ENCODE measurements at places on chromosomes 3 and 15.

DNA sequence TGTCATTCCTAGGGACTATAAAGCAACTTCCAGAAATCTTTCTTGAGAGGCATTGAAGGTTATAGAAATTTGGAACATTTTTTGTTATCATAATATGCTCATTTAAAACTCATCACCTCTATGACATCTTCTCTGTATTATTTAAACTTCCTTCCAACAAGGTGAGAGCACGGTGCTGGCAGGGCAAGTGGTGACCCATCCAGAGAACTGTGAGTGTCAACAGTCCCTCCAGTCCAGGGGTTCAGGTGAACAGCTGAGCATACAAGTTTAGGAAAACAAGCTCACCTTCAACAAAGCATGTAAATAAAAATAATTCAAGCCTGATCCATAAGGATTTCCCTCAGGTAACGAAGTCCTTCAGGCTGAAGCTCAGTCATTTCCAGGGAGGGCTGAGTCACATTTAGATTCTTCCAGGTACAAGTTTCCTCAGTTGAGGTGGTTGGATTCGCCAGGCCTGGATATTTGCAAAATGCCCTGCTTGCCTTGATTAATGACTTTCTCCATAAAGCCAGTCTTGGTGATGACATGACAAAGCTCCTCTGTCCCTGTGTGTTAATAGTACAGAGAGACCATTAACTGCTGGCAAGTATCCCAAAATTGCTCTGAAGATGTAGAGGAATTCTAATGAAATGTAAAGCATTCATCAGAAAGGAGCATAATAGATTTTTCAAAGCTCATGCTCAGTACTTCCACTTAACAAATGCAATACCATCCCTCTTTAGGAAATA is 263.6 kb upstream of the GADL1 start:
- no peak for DNase-seq

GRCh38 chr15:98779463-98780071 is 131.2 kb downstream of the IGF1R start:
- peak; percentile 82 for DNase-seq

- no peak for DNase-seq
Observed at GRCh38 chr3:133833267-133833666, 27.7 kb downstream of the SRPRB start.

GRCh38 chr3:29591579-29591978 is 310.7 kb downstream of the RBMS3 start:
- DNase-seq, result no peak

GRCh38 chr15:91874992-91875660 is 21.6 kb downstream of the SLCO3A1 start:
- DNase-seq, result no peak

DNA sequence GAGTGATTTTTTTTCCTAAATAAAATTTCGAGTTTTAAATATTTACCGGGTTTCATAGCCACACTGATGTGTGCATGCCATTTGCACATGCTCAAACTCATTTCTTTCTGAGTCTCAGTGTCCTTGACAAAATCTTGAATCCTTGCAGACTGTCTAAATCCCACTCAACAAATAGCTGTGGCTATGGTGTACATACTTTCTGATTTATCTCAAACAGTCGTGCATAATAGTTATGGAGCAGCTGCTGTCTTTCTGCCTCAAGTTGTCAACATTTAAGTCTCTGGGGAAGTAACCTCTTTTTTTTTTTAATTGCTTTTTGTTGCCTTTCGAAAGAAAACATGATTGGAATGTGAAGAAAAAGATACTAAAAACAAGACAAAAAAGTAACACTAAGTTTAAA is 52.8 kb upstream of the UTS2B start:
- DNase-seq, result no peak

- DNase-seq, result peak; percentile 45
Observed at GRCh38 chr3:197811343-197811742, 20.3 kb downstream of the LRCH3 start.

DNA sequence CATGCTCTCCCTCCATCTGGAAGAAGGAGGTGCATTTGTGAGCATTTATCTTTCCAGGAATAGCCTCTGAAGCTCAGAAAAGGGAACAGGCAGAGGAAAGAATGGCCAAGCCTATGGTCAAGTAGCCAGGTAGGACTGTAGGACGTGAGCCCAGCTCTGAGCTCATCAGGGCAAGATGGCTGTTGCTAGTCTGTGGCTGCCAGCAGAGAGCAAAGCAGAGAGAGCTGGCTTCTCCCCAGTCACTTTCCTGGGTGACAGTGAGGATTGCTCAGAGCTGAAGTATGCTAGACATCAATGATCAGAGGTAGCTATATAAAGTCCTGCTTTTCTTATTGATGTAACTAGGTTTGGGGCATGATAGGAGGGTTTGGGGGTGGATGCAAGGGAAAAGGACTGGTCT is 146.1 kb upstream of the SLC24A5 start:
- DNase-seq, result no peak

DNA sequence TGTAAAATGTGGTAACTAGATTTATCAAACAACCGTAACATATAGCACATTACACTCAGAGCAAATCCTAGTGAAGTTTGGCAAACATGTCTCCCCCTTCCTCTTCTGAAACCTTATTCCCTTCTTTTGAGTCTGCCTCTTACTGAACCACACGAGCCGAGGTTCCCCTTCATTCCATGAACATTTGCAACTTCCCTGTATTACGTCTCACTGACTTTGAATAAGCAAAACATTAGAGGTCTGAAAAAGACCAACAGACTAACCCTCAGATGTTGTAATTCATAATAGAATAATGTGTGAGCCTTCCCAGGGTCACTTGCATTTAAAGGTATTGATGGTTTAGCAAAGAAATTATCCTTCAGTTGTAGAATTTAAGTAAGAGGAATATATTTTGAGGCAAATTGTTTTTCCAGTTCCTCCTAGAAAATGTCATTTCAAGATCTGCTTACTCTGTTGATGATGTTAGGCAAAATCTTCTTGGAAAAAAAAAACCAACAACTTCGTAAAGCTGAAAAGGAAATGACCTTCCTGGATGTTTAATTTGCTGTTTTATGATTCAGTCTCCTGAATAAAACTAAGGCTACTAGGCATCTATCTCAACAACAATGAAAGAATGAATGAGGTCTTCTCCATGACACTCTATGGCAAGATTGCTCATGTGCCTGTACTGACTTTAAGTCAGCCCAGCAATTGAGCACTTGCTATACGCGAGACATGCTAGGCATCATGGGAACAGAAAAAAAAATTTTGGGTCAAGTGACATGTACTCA is 296.9 kb upstream of the NECTIN3 start:
- no peak for DNase-seq

DNA sequence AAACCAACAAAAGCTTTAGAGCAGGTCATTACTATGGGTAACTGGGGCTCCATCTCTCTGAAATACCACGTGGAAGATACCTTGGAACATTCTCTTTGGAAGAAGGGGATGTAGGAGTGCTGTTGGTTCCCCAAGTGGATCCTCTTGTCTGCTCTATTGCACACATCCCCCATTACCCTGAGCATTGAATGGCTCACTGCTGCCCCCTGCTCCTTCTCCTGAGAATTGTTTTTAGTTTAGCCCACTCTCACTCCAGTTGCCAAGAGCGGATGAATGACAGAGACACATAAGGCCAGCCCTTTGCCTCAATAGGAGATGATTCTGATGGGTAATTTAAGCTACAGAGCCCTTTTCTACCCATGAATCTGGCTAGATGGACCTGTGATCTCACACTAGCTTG is 135.6 kb upstream of the SUCLG2 start:
- peak; percentile 47 for DNase-seq

GRCh38 chr3:179045719-179046402 is 25.7 kb downstream of the ZMAT3 start:
- DNase-seq, result no peak

DNA sequence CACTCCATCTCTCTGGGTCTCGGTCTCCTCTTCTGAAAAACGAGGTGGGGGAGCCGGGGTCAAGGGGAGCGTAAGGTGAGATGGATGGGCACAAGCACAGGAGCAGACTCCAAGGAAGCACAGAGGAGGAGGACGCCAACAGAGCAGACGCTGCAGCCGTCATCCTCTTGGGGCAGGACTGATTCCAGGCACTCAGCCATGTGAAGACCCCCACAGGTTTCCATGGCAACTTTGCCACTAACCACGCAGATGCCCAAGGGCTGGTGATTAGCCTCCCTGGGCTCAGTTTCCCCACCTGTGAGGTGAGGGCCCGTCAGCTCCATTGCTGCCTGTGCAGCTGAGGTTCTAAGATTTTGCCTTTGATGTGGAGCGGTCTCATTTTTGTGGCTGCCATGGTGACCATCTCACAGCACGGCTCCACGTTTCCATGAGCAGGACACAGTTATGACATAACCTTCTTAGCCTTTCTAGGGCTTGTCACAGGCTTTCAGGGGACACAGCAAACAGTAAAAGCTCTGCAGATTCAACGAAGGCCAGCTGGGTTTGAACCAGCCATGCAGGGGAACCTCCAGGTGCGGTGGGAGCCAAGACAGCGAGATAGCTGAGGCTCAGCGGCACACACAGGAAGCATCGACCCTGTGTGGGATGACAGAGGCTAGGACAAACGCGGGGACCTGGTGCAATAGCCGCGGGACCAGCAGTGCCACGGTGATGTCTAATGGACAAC is 170.3 kb downstream of the NUP210 start:
- peak; percentile 18 for DNase-seq

DNA sequence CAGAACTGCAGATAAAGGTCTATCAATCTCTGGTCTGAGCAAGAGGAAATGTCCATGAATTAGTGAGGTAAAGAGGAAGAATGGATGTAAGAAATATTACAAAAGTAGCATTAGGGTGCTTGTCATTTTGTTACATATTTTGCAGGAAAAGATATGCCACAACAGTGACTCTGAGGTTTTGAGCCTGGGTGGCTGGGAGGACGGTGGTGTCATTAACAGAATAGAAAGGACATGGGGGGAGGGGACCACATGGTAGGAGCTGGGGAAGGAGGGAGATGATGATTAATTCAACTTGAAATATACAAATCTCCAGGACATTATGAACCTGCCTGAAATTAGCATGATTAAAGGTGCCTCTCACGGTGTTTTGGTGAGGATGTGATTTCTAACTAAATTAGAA is 245.5 kb upstream of the MDFIC2 start:
- DNase-seq, result no peak

GRCh38 chr3:178392511-178392926 is 143.7 kb upstream of the KCNMB2 start:
- DNase-seq, result no peak

DNA sequence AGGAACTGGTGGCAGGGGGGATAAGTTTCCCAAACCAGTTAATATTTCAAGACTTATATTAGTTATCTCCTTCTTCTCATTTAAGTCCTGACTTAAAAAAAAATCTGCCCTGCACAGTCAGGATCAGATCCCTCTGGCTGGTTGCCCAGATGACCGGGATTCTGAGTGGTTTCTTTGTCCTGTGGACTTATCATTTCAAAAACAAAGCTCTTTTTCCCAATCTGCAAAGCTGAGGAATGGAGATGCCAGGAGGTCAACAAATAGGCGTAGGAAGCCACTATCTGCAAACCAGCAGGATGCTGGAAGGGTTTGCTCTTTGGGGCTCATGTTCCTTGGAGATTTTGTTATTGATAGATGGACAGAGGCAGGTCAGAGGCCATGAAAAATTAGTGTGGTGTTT is 5.8 kb downstream of the C3orf20 start:
- no peak for DNase-seq

DNA sequence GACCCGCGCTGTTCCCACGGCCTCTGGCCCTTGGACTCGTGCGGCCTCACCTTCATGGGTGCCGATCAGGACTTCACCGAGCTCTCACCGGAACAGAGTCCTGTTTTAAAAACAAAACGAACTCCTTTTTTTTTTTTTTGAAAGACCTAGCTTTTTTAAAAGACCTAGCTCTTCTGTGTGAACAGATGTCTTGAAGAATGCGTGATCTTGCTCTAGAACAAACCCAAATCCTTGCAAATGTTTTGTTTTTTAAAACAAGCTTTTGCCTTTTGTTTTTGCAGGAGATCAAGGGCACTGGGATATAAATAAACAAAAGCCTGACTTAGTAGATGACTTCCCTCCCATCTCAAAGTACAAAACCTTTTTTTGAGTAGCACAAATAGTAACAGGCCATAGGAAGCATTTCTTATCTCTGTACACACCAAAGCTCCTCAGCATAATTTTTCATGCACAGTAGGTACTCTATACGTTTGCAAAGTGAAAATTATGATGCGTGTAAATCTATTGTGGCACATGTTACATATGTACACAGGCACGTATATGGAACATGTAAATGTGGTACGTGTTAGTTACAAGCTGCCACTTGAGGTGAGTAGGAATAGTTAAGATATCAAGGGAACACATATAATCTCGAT is 1.1 kb upstream of the MSL2 start:
- no peak for DNase-seq

GRCh38 chr3:127536830-127537812 is 53.4 kb downstream of the TPRA1 start:
- no peak for DNase-seq

DNA sequence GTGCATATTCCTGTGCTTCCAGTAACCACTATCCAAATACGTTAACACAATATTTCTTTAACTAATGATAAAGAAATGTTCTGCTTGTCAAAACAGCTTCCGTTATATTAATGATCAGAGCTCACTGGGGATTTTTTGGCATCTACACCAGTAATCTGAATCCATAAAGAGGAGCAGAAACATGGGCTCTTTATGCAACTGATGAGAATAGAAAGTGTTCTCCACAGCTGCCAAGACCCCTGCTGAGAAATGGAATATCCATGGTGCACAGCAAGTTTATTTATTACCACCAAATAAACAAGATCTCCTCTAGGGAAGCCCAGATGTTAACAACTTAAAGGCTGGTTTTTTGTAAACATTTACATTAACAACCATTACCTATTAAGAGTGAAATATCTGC is 54.5 kb downstream of the ALDH1A2 start:
- no peak for DNase-seq

GRCh38 chr3:60657972-60658371 is 593.3 kb downstream of the FHIT start:
- DNase-seq, result no peak

DNA sequence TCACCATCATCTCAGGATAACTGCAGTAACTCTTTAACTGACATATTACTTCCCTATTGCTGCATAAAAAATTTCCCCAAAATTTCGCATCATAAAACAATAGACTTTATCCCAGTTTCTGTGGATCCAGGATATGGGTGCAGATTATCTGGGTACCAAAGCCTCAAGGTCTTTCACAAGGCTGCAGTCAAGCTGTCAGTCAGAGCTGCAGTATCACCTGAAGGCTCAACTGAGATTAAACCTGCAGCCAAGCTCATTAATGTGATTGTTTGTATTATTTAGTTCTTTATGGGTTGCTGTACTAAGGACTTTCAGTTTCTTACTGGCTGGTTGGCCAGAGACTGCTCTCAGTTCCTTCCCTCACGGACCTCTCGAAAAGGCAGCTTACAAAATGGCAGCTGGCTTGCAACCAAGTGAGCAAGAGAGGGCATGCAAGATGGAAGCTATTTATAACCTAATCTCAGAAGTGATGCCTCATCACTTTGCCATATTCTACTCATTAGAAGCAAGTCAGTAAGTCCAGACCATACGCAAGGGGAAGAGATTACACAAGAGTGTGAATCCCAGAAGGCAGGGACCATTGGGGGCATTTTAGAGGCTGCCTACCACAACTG is 54.9 kb downstream of the DCUN1D1 start:
- no peak for DNase-seq

GRCh38 chr3:60584250-60584649 is 667.0 kb downstream of the FHIT start:
- no peak for DNase-seq

- no peak for DNase-seq
Observed at GRCh38 chr15:60264088-60264487, 133.7 kb downstream of the ANXA2 start.

Data from left hindlimb (tissue), 1 donor.